ENCODE measurements at places on chromosomes 1 and 21.
A peak's percentile ranks its signal among the peaks of the same experiment; 100 is the strongest.

DNA sequence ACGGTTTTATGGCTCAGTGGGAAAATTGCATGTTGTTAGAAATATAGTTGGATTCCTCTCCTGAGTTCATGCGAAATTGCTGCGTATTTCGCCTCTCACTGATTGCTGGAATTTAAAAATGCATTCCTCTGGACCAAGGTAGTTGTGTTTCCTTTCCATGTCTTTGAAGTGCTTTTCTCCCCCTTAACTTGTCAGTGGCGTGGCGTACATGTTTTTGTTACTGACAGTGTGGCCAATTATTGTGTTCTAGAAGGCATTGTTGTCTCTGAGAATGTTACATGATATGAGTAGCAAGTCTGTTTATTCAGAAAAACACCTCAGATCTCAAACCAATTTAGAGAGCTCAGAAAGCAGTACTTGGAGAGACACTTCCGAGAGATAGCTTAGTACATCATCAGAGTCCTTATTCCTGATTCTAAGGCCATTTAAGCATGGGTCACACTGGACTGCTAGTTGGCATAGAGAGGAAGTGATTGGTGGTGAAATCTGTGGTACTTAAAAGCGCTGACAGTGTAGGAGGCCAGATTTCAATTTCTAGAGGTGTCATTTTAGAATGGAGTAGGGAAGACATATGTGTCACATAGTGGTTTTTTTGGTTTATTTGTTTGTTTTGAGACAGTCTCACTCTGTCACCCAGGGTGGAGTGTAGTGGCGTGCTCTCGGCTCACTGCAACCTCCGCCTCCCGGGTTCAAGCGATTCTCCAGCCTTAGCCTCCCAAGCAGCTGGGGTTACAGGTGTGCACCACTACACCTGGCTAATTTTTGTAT, 184.4 kb downstream of the RYR2 start:
- DNase-seq, result no peak

GRCh38 chr1:185045814-185046492, 595 bp downstream of the RNF2 start:
- DNase-seq, result no peak

- no peak for DNase-seq
Observed at GRCh38 chr1:230149751-230150584, 82.9 kb downstream of the GALNT2 start.

DNA sequence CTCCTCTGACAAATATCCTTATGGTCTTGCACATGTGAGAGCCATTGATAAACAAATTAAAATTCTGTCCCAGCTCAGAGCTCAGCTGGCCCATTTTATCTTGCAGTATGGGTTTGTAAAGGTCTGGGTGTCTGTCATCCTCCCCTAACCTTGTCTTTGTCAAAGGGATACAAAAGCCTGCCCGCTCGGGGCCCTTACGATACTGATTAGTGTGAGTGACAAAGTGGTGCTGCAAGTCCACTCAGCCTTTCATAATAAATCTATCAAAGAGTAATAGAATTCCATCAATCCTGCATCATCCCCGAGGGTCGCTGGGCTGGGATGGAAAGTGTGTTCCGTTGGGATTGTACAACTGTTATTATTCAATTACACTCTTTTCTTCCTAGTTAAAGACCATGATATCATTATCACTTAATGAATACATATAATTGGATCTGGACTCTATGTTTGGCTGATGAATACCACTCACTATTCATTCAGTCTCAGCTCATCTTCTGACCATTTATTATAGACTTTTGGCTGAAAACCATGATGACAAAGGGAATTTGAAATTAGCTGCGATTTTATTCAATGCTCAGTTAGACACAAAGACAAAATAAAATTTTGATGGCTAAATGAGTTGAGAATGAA, 122.5 kb upstream of the FOXD3 start:
- DNase-seq, result no peak

DNA sequence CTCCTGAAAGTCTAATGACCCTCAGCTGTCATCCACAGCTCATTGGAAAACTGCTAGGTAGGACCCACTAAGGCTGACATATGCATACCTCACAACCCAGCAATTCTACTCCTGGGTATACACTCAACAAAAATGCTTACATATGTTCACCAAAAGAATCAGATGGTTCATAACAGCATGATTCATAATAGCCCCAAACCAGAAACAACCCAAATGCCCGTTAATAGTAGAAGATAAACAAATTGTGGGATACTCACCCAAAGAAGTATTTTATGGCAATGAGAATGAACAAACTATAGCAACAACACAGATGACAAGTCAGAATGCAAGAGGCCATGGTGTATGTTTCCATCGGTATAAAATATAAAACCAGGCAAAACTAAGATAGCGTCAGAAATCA, 124.6 kb downstream of the HLCS start:
- DNase-seq, result no peak

GRCh38 chr21:45421846-45422775, 17.1 kb downstream of the COL18A1 start:
- DNase-seq, result no peak

- DNase-seq, result no peak
Observed at GRCh38 chr1:196355206-196355786, 252.9 kb downstream of the KCNT2 start.

DNA sequence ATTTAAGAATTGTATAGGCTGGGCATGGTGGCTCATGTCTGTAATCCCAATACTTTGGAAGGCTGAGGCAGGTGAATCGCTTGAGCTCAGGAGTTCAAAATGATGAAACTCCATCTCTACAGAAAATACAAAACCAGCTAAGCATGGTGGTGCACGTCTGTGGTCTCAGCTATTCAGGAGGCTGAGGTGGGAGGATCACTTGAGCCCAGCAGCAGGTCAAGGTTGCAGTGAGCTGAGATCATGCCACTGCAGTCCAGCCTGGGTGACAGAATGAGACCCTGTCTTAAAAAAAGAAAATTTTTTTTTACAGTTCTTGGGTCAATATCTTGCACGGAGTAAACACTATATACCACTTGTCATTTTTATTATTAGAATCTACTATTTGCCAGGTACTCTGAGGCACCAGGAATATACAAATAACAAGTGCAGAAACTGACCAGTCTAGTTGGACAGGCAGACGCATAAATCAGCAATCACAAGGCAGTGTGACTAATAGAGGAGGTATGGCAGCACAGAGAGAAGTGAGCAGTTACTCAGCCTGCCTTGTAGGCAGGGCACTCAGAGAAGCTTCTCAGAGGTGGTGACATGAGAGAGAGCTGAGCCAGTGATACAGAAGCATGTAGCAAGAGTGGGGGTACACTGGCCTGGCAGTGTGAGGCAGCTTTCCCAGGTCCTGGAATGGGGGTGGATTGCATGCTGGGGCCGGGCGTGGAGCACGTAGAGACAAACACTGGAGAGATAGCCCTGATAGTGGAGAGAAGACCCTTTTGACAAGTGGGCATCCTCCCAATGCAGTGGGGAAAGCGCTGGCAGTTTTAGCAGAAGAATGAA, 8.0 kb downstream of the PHLDA3 start:
- peak; percentile 86 for DNase-seq

DNA sequence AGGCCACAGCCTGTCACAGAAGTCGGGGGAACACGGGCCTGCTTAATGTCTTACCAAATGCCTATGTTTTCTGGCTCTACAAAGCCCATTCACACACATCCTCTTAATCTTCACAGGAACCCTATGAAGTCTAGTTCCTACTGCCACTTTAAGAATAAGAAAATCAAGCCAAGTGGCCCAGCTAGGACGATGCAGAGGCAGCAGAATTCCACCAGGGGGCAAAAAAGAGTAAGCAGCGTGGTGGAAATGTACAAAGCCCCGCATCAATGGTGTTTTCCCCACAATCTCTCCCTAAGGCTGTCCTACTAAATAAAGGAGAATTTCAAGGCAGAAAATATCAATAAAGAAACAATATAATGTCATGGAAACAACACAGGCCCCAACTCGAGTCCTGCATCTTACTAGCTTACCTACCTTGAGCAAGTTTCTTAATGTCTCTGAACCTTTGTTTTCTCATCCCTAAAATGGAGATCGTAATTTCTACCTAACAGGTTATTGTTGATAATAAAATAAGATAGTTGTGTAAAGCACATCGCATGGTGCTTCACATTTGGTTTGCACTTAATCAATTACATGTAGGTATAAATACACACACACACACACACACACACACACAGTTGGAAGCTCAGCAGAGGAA, 21.4 kb downstream of the SEC16B start:
- DNase-seq, result peak; percentile 55

GRCh38 chr1:197486946-197487345, 218.9 kb downstream of the CRB1 start:
- no peak for DNase-seq

GRCh38 chr1:24248859-24249258, 61.8 kb upstream of the IFNLR1 start:
- DNase-seq, result no peak

GRCh38 chr1:51910221-51911000, 31.9 kb upstream of the NRDC start:
- DNase-seq, result no peak

- no peak for DNase-seq
Observed at GRCh38 chr1:87916965-87917364, 588.3 kb downstream of the LMO4 start.

GRCh38 chr1:211660718-211661222, 14.7 kb downstream of the NEK2 start:
- no peak for DNase-seq

DNA sequence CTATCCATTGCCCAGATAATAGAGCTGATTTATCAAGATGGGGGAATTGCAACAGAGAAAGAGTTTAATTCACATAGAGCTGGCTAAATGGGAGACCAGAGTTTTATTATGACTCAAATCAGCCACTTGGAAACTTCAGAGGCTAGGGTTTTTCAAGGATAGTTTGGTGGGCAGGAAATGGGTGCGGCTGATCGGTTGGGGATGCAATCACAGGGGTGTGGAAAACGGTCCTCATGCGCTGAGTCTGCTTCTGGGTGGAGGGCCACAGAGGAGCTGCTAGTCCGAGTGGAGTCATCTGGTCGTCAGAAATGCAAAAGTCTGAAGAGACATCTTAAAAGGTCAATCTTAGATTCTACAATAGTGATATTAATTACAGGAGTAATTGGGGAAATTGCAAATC, 32.0 kb upstream of the FAM89A start:
- DNase-seq, result no peak

DNA sequence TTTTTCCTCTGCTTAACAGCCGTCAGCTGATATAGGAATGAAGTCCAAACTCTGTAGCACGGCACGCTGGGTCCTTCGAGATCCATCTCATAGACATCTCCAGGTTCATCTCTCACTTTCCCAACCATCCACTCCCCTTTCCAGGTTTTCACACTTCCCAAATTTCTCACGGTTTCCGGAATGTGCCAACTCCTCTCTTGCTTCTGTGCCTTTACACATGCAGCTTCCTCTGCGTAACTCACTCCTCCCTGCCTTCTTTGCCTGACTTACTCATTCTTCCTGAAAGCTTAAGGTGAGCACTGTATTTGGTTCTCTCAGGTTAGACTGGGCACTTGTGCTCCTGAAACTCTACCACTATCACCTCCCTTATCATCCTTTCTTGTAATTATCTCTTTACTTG, 168.4 kb downstream of the PCNX2 start:
- DNase-seq, result no peak

GRCh38 chr1:1176931-1177330, 3.3 kb downstream of the TTLL10 start:
- DNase-seq, result no peak

- DNase-seq, result no peak
Observed at GRCh38 chr1:177969825-177970371, at the start of gene SEC16B. TSS of gene SEC16B (minus strand) at chr1:177970058. CDS start at chr1:177967981, 2,077 bp downstream.

DNA sequence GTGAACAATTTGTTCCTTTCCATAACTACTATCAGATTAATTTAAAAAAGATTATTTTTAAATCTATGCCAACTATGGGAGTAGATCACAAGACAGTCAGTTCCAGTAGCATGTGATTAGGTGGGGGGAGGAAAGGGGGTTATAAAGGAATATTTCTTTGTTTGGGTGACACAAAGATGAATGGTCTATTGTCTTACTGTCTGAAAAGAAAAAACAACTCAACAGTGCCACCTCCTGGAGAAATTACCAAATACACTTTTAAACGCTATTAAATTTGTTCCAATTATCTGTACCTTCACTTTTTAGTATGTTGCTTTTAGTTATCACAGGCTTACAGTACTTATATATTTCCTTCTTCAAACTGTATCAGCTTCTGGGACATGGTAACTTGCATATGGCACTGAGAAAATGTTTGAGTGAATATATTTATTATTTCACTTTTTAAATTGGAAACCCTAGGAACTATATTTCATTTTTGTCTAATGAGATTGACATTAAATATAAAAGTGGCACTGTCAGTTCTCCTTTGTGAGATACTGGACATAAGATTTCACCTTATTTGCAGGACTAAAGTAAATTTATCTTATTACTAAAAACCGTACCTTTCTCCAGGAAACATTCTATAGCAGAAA, 1.7 kb upstream of the SORT1 start:
- peak; percentile 56 for DNase-seq

- no peak for DNase-seq
Observed at GRCh38 chr1:30404341-30404740, 319.0 kb downstream of the MATN1 start.

- DNase-seq, result no peak
Observed at GRCh38 chr1:170808216-170808885, 127.0 kb upstream of the MROH9 start.

DNA sequence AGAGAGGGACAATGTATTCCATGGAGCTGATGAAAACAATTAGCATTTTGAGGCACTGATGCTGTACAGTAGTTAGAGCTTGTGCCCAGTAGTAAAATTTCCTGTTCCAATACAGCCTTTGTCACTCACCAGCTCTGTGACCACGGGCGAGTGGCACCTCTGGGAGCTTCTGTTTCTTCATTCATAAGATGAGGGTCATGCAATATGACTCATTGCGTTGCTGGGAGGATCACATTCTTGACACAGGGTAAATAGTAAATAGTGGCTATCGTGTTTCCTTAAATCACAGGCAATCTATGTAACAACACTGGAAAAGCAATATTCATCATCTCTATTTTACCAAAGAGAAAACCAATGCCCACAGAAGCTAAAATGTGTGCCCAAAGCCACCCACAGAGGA, 4.5 kb upstream of the LRRC52 start:
- DNase-seq, result peak; percentile 19

DNA sequence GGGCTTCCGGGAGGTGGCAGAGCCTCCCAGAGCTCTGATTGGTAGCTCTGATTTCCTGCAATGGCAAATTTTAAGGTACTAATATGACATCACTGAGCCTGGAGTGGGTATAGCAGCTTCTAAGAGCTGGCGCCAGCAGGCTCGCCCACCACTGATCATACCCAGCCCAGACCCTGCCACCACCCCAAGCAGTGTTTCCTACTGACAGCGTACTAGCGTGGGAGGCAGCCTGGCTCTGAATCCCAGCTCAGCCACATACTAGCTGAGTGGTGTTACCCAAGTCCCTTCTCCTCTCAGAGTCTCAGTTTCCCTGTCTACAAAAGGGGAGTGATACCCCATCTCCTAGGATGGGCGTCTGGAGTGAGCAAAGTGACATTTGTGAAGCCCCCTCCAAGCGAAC, 13.0 kb upstream of the ALDH4A1 start:
- no peak for DNase-seq

- no peak for DNase-seq
Observed at GRCh38 chr1:997993-998744, 1.7 kb downstream of the HES4 start.

Measured in HCT116 (cell line).